ENCODE measurements at places on chromosomes 4 and X.
A peak's percentile ranks its signal among the peaks of the same experiment; 100 is the strongest.

DNA sequence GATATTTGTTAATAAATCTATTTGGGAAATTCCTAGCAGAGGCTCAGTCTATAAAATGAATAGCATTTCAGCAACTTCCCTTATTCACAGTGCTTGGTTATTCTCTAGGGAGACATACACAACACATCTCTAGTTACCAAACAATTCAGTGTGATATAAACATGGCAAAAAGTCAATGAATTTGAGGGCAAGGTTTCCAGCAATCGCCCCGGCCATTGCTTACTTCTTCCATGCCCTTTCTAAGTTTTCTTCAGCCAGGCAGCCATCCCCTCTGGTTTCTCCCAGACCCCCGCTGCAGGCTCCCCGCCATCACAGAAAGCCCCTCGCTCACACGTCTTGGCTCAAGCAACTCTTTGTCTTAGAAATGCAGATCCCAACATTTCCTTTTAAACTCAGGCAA, 4.4 kb downstream of the TLR7 start:
- no peak for DNase-seq

DNA sequence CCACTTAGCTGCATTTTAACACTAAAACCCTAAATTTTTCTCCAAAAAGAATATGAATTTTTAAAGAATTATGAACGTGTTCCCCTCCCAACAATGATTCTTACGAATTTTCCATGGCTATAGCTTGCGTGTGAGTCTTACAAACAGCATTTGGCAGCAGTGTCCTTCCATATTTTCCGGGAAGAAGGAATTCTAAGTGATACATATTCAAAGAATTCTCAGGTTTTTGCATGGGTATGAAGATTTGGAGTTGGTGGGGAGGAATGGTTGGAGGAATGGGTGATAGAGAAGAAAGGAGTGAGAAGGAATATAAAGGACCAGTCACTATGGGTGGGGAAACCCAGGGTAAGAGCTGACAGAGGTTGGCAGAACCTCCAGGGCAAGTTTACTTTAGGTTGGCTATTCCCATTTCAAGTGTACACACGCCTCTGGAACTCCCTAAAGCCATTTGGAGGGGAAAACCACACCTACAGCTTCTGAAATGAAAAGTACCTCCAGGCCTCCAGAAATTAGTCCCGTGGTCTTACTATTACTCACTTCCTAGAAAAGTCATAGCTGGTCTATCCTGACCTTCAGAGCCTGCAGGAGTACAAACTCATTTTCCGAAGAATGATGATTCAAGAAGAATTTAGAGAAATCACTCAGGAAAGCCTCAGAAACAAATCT, 420.8 kb upstream of the DIPK2B start:
- DNase-seq: no peak

- DNase-seq: no peak
Observed at GRCh38 chrX:46433892-46434291, 111.3 kb downstream of the ZNF674 start.

DNA sequence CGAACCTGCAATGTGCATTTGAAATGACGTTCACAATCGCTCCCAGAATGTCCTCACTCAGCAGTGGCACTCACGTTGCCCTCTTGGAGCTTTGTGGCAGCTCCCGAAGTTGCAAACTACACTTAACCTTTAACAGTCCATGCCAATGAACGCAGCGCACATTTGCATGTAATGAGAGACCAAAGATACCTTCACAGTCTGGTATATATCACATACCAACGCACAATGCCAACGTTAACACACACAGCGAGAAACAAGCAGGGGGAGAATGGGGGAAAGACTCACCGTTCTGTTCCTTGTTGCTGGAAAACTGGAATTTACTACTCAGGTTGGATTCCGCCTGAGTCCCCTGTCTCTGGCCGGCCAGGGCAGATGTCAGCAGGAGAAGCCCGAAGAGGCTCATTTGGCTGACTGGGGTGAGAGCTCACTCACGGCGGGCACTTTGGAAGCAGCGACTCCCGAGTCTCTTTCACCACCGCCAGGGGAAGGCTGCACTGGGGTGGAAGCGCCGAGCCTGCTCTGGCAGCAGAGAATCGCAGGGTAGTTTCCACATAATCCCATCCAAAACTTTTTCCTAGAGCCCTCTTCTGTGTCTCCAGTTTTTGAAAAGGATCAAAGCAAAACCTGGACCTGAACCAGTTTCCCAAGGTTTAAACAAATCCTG, 966 bp downstream of the PDGFC start:
- DNase-seq: peak; percentile 64

Data from heart right ventricle (tissue), 16 donors.